ENCODE measurements at places on chromosomes 2 and 18. TPM values are rescaled to one million over a fixed set of nuclear protein-coding genes. Genes with fewer than 3 reads are reported as not detected.

GRCh38 chr2:45220227-45220626 lies 211.0 kb upstream of the SIX2 start:
- no peak for DNase-seq

GRCh38 chr18:64929036-64929435 lies 780.1 kb upstream of the LINC00305 start:
- DNase-seq: no peak

DNA sequence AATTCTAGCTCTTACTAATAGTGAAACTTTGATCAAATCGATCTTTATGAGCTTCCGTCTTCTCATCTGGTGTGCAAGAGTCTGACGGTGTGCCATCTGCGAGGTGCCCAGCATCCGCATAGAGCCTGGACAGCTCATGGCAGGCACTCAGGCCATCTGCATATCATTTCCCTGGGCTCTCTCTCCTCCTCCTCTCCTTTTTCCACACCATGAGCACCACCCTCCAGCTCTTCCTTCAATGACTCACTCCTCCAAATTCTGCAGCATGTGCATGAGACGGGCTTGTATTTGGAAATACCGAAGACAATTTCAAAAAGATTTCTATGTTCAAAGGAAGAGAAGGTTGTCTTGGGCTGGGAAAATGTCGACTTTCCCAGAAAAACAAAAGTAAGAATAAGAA lies 161.1 kb downstream of the CCBE1 start:
- DNase-seq: no peak

- no peak for DNase-seq
Measured at GRCh38 chr2:56021136-56021474, 97.5 kb upstream of the EFEMP1 start.

DNA sequence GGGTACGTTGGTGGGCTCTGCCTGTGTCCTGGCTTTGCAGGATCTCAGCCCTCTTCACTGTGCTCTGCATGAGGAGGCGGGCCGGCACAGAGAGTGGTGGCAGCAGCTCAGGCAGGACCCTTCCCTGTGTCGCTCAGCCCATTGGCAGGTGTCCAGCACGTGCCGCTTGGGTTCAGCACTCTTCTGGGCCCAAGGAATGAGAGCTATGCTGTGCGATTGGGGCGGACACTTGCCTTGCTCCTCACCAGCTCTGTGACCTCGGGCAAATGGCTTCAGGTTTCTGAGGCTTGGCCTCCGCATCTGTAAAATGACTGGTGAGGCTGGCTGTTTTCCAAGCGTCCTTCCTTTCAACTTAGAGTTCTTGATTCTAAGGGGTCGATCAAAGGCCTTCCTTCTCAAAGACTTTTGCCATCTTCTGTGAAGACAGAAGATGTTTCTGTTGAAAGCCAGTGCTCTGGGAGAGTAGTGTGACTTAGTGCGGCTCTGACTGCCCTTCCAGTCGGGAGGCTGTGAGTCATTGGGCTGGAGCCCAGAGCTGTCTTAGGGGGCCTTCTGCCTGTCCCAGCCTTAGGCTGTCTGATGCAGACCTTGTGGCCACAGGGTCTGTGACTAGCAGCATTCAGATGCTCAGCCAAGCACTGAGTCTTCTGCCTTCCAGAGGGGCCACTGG lies 35.6 kb downstream of the GLI2 start:
- no peak for DNase-seq

DNA sequence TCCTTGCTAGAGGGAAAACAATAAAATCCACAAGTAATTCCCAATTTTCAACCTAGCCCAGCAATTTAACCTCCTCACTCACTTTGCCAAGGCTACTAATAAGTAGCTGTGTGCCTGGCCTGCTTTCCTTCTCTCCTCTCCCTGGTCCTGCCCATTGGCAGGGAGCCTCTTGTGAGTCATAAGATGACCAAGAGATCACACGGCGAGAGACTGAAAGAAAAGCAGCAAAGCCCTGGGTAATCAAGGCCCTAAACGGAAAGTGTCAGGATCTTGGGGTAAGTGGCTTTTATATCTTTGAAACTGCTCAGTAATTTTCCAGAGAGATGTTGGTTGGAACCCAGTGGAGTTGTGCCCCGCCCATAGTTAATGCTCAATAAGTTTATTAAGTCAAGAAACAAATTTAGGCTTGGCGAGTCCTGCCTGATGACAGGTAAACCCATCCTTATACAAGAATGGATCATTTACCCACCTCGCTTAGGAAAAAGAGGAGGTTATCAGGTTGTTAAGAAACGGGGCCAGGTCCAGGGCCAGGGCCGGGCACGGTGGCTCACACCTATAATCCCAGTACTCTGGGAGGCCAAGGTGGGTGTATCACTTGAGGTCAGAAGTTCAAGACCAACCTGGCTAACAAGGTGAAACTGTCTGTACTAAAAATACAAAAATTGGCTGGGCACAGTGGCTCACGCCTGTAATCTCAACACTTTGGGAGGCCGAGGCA lies 10.0 kb upstream of the ADAM17 start:
- DNase-seq: no peak

- DNase-seq: no peak
Measured at GRCh38 chr2:65364986-65365733, 67.2 kb downstream of the SPRED2 start.

- DNase-seq: peak; percentile 32
Measured at GRCh38 chr2:196170606-196171247, 651 bp downstream of the STK17B start.

- no peak for DNase-seq
Measured at GRCh38 chr2:78051480-78051879, 529.3 kb upstream of the LRRTM4 start.

DNA sequence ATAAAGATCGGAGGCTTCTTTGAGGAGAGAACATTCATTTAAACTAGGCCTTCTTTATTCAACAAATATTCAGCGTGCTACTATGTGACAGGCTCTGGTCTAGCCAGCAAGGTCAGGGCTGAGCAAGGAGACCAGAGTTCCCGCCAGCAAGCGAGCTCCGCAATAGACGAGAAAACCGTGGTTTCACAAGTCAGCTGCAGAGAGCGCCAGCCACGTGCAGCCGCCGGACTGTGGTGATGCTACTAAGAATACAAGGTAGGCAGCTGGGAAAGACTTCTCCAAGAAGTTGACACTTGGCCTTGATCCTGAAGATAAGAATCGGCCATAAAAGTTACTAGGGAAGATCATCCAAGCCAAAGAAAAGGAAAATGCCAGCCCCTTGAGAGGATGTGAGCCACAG lies 533.7 kb upstream of the SALL3 start:
- no peak for DNase-seq

- DNase-seq: no peak
Measured at GRCh38 chr18:23122334-23123229, 12.7 kb upstream of the CABLES1 start.

DNA sequence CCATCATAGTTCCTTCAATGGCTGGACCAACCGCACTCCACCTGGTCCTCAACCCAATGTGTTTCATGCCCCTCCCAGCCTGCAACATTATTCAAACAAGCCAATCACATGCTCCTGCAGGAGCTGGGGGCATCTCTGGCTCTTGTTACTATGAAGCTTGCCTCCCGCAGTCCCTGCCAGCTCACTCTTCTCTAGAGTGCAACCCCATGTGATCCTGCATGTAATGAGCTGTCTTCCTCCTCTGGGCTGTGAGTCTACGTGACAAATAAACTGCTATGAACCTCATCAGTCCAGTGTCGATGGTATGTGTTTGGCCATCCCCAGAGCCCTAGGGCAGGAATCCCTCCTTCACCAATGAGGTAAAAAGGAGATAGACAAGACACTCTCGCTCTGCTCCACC lies 15.8 kb upstream of the BOD1L2 start:
- no peak for DNase-seq

- no peak for DNase-seq
Measured at GRCh38 chr18:75376004-75376403, 51.5 kb downstream of the SMIM21 start.

- no peak for DNase-seq
Measured at GRCh38 chr2:144421606-144422510, 98.1 kb downstream of the ZEB2 start.

GRCh38 chr18:31424383-31424988 lies 23.1 kb upstream of the DSG3 start:
- DNase-seq: no peak

DNA sequence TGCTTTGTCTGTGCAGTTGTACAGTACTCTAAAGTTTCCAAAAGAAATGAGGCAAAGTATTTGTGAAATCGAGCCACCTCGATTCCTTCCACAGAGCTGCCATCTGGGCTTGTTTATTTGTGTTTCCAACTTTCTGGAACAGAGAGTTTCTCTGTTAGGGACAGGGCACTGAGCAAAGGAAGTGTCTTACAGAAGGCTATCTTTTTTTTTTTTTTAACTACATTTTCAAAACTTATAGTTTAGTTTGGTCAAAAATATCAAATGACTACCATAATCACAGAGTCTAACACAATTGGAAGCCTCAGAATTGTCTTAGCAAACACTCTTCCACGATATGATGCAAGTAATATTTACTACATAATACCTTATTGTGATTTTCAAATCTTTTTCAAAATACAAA lies 796 bp downstream of the RFTN2 start:
- no peak for DNase-seq

DNA sequence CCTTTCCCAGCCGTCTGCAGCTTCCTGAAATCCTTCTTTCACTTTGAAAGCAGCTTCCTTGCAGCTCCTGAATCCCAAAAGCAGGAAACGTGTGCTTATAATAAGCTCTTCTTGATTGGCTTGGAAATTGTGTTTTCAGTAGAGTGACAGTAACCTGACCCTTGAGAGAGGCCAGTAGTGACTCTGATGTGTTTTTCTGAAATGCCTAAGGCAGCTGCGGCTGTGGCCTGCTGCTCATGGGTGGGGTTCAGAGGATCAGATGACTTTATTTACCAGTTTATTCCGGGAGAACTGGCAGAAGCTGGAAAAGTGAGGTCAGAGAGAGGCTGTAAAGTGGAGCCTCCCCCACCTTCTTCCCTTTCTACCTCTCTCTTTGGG lies 31.9 kb upstream of the RPIA start:
- no peak for DNase-seq

DNA sequence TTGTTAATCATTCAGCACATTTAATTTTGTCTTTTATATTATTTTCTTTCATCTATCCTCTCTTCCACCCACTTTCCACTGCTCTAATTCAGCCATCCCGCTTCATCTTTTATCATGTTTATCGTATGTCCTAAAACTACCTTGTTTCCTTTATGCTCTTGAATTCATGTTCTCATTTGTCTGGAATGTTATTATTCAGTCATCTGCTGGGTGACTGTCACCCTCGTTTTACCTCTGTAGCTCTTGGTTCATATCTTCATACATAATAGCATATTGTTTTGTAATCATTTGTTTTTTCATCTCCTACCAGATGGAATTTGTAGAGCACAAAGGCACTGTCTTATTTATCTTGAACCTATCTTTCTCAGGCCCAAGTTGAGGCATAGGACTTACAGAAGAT lies 37.0 kb downstream of the SMCHD1 start:
- DNase-seq: no peak

DNA sequence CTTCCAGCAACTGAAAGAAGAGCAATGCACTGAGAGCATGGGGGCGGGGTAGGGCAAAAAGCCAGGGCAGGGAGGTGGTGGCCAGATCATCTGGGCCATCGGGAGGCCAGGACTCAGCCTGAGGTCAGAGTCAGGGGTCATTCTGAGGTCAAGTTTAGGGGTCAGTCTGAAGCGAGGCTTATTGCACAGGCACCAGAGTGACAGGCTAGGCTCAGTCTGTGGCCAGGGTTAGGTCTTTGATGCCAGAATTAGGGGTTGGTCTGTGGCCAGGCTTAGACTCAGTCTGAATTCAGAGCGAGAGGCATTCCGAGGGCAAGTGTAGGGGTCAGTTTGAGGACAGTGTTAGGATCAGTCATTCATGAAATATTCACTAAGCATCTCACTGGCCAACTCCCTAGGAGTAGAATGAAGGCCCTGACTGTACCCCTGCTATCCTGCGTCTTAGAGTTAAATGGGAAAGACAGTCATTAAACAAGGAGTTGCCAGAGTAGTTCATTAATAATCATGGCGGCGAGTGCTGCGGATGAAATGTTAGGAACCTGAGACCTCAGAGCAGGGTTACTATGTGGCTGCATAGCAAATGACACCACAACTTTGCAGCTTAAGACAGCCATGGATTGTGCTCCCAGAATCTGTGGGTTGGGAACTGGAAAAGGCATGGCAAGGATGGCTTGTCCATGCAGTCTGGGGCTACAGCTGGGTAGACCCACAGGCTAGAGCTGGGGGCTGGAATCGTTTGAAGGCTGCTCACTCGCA lies 198.7 kb downstream of the CYP26B1 start:
- DNase-seq: no peak

DNA sequence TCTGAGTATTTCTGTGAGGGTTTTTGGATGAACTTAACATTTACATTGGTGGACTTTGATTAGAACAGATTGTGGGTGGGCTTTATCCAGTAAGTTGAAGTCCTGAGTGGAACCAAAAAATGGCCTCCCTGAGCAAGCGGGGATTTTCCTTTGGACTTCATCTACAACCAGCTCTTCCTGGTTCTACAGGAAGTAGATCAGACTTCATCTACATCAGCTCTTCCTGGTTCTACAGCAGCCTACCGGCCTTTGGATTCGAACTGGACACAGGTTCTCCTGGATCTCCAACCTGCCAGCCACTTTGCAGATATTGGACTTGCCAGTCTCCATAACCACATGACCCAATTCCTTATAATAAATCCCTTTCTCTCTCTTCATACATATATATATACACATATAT lies 79.9 kb upstream of the STK39 start:
- no peak for DNase-seq

GRCh38 chr18:35241448-35241804 lies 592 bp downstream of the ZNF397 start:
- no peak for DNase-seq

DNA sequence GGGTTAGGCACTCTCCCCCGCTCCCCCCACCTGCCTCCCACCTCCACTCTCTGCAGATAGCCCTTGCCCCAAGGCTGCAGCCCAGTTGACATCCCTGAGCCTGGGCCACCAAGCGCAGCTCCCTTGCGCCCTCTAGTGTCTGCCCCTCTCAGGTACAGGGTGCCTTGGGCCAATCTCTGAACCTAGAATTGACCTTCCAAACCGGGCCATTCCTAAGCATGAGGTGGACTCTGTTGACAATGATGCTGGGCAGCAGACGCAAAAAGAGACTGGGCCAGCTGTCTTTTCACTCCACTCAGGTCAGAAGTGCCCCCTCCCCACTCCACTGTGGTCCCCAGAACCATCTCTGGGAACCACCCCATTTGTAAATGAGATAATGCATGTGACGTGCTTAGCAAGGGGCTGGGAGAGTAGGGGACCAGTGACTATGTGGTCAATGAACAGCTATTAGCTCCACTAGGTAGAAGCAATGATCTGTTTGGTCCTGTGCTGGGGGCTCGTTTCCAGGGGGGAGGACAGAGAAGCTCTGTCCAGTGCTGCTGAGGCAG lies 43.3 kb upstream of the PLB1 start:
- DNase-seq: no peak

GRCh38 chr2:174024524-174025270 lies 59.5 kb upstream of the SP3 start:
- DNase-seq: no peak

- no peak for DNase-seq
Measured at GRCh38 chr18:22998344-22998743, 65.2 kb downstream of the RBBP8 start.

- DNase-seq: no peak
Measured at GRCh38 chr2:68475110-68475509, 7.7 kb downstream of the APLF start.

The CRYGD gene
- total RNA-seq: 1.7 TPM

The DNAJC5G gene
- not detected for total RNA-seq

The REG3A gene
- not detected for total RNA-seq

The SPATS2L gene
- total RNA-seq: 43.8 TPM

The VWA3B gene
- 0.31 TPM for total RNA-seq

The TMEM163 gene
- 14.3 TPM for total RNA-seq

The NDUFAF7 gene
- 36.2 TPM for total RNA-seq

The THOC1 gene
- total RNA-seq: 117 TPM

The IL36B gene
- not detected for total RNA-seq

The PNO1 gene
- total RNA-seq: 15.0 TPM

The ARHGEF4 gene
- 38.7 TPM for total RNA-seq

The CD8B gene
- total RNA-seq: not detected
